ENCODE measurements at places on chromosomes 1 and 21. TPM values are rescaled to one million over a fixed set of nuclear protein-coding genes. Genes with fewer than 3 reads are reported as not detected.
A peak's percentile ranks its signal among the peaks of the same experiment; 100 is the strongest.

DNA sequence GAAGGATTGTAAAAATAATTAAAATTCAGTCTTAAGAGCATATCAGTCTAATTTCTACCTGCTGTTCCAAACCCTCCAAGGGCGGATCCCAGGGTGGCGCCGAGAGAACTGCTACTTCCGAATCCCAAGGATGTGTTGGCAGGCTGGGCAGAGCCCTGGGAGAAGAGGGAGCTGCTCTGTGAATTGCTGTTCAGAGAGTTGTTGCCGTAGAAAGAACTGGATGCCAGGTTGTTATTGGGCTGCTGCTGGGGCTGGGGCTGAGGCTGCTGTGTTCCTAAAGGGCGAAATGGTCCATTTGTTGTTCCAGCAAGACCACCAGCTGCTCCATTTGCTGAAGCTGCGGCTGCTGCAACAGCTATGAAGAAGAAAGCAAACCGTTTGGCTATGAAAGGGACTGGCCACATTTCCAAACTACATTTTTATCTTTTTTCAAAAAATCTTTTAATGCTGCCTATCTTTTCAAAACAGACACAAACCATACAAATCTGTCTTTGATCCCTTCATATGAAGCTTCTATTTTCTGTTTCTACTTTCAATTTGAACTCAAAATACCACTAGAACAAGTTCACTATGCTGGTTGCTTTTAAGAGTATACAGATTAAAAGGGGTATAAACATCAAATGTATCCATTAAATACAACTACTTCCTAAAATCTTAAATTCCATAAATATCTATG, 57.5 kb upstream of the SDC3 start:
- H3K27ac ChIP-seq = peak overlapping the region; percentile 36
- H3K4me3 ChIP-seq = no peak overlapping the region
- no peaks in the 10 kb centered on the region for H3K27me3 ChIP-seq
- H3K4me1 ChIP-seq = peaks cover 40% of the 10 kb centered on the region
- DNase-seq = no peak
- peaks cover 63% of the 10 kb centered on the region for H3K36me3 ChIP-seq

- H3K36me3 ChIP-seq = no peaks in the 10 kb centered on the region
- no peak overlapping the region for H3K27ac ChIP-seq
- no peaks in the 10 kb centered on the region for H3K4me1 ChIP-seq
- no peak overlapping the region for H3K4me3 ChIP-seq
Observed at GRCh38 chr1:191912517-191912916, 245.7 kb upstream of the RGS18 start.

- no peak for DNase-seq
- H3K27ac ChIP-seq = no peak overlapping the region
- no peaks in the 10 kb centered on the region for H3K4me1 ChIP-seq
Observed at GRCh38 chr1:106063510-106063909, 993.0 kb upstream of the PRMT6 start.

- H3K4me3 ChIP-seq = no peak overlapping the region
- DNase-seq = no peak
- H3K4me1 ChIP-seq = no peaks in the 10 kb centered on the region
- H3K27ac ChIP-seq = no peak overlapping the region
- no peaks in the 10 kb centered on the region for H3K36me3 ChIP-seq
Observed at GRCh38 chr1:88680471-88680870, 3.6 kb upstream of the PKN2 start.

DNA sequence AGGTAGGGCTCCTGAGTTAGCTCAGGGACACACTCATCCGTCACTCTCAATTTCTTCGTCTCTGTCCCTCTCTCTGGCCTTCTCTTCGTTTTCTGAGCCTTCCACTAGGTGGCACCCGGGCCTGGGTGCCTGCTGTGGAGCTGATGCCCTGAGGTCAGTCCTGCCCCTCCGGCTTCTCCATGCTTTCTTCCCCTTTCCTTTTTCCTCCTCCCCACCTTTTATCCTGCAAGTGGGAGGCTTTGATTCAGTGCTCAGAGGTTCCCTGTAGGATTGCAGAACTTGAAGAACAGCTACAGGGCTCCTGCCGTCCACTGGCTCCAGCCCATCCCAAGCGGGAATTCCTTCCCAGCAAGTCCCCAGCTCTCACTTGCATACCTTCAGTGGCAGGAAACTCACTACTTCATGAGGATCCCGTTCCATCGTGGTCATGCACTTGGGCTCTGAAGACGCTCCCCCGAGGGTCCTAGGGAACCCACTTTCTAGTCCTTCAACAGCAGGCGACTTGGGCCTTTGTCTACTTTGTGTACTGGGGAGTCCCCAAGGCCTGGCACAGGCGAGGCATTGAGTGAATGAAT, 45.6 kb downstream of the SRRM1 start:
- peaks cover 27% of the 10 kb centered on the region for H3K4me1 ChIP-seq
- no peaks in the 10 kb centered on the region for H3K27me3 ChIP-seq
- no peak overlapping the region for H3K4me3 ChIP-seq
- peak overlapping the region; percentile 8 for H3K27ac ChIP-seq
- peak; percentile 86 for DNase-seq

- peak; percentile 77 for DNase-seq
- H3K36me3 ChIP-seq = peaks cover 3% of the 10 kb centered on the region
- H3K4me1 ChIP-seq = no peaks in the 10 kb centered on the region
- H3K27ac ChIP-seq = peak overlapping the region; percentile 98
- H3K27me3 ChIP-seq = no peaks in the 10 kb centered on the region
- H3K4me3 ChIP-seq = peak overlapping the region; percentile 37
Observed at GRCh38 chr1:150281221-150281757, 1.1 kb upstream of the CIART start.

GRCh38 chr1:155051777-155052398, 772 bp downstream of the ADAM15 start:
- DNase-seq = peak; percentile 75
- H3K27ac ChIP-seq = peak overlapping the region; percentile 98
- peak overlapping the region; percentile 63 for H3K4me3 ChIP-seq
- H3K4me1 ChIP-seq = peaks cover 37% of the 10 kb centered on the region

GRCh38 chr1:157844089-157844830, 2.7 kb upstream of the CD5L start:
- H3K4me1 ChIP-seq = no peaks in the 10 kb centered on the region
- H3K27ac ChIP-seq = no peak overlapping the region
- H3K4me3 ChIP-seq = no peak overlapping the region
- H3K36me3 ChIP-seq = no peaks in the 10 kb centered on the region
- no peak for DNase-seq

DNA sequence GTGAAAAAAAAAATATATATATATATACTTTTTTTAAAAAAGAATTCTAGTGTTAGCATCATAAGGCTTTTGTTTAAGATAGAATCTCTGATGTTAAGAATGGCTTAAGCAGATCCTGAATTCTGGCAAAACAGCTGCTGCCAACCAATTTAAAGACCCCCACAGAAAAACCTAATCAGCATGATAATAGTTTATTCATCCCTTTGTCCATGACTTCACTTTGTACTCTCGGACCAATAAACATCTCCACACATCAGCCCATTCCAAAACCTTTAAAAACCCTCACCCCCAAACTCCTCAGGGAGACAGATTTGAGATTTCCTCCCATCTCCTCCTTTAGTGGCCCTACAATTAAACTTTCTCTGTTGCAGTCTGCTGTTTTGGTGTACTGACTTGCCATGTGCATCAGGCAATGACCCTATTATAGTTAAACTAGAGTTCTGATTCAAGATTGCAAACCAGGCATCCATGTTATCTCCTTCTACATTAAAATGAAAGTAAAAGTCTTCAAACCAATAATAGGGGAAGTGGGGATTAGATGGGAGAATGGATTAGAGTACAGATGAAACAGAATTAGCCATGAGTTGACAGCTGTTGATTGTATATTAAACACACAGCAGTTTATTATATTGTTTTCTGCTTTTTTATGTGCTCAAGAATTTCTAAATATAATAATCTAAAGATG, 9.8 kb upstream of the PHTF1 start:
- DNase-seq = no peak
- H3K36me3 ChIP-seq = peaks cover 24% of the 10 kb centered on the region
- H3K4me1 ChIP-seq = no peaks in the 10 kb centered on the region
- no peak overlapping the region for H3K27ac ChIP-seq

GRCh38 chr1:31587720-31588423, 11.6 kb downstream of the TINAGL1 start:
- peaks cover 41% of the 10 kb centered on the region for H3K36me3 ChIP-seq
- peak overlapping the region; percentile 92 for H3K27ac ChIP-seq
- H3K4me3 ChIP-seq = no peak overlapping the region
- DNase-seq = peak; percentile 65
- H3K27me3 ChIP-seq = no peaks in the 10 kb centered on the region

Gene NTPCR
- 39.3 TPM for total RNA-seq

Gene SH2D5
- total RNA-seq = 0.63 TPM

Data from right atrium auricular region (tissue), 2 donors.